NCI-H1417 treated with DMSO at 0.1 percent for 48 hours (cell line): ENCODE measurements at places on chromosomes 5 and 9.

DNA sequence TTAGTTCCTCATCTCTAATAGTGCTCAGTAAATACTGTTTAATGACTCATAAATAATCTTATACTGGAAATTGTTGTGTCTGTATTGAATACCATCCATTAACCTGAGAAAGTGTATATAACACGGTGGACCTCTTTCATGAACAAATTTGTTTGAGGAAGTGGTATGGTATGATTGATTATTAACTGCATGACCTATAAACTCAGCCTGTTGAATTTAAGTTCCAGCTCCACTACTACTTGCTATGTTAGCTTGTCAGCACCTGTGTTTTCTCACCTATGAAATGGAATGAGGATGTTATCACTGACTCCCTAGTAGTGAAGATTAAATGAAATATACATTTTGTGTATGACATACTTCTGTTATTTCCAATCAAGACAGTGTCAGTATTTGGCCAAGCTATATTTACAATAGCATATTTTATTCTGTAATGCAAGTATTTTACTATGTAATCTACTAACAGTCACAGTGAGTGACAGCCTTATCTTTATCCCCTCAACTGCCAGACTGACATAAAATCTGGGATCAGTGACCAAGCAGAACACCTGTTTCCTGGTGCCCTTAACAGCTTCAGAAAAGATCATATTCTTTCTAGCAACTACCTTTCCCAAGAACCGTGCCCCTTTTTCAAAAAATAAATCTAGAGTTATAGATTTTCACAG, 77.3 kb upstream of the ITGA1 start:
- DNase-seq, result peak; percentile 25

DNA sequence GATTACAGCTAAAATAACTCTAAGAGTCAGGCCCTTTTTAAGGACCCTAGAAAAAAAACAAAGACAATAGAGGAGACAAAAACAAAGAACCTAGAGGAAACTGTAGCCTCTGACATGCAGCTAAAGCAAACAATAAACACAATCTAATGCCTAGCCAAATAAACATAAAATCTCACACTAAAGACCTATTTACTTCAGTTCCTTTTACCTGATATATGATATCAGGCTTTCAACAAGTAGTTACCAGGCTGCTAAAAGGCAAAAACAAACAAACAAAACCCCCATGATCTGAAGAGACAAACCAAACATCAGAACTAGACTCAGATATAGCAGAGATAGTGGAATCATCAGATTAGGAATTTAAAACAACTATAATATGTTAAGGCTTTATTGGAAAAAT, 226.5 kb upstream of the POU5F2 start:
- DNase-seq, result no peak

- DNase-seq, result no peak
Observed at GRCh38 chr9:31519424-31519823, 865.0 kb upstream of the ACO1 start.

GRCh38 chr9:16058131-16058549, 505.3 kb downstream of the CCDC171 start:
- DNase-seq, result no peak

- no peak for DNase-seq
Observed at GRCh38 chr9:92496396-92497176, 14.3 kb upstream of the ASPN start.

DNA sequence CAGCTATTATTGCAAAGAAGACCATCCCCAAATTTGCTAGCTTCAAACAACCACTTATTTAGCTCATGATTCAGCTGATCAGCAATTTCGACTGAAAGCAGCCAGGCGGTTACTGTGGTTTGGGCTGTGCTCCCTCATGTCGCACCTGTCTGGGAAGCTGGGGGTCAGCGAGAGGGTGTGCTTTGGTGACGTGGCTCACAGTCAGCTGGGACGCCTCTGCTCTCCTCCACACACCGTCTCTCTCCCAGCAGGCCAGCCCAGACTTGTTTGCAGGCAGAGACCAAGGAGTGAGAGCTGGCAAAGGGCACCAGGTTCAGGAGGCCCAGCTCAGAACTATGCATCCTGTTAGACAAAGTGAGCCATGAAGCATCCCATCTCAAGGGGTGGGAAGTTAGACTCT, 140.9 kb downstream of the SYK start:
- no peak for DNase-seq
